ENCODE measurements at places on chromosomes 1 and 21.
A peak's percentile ranks its signal among the peaks of the same experiment; 100 is the strongest.

GRCh38 chr1:8252266-8252951 lies 65.5 kb upstream of the SLC45A1 start:
- no peak for DNase-seq

DNA sequence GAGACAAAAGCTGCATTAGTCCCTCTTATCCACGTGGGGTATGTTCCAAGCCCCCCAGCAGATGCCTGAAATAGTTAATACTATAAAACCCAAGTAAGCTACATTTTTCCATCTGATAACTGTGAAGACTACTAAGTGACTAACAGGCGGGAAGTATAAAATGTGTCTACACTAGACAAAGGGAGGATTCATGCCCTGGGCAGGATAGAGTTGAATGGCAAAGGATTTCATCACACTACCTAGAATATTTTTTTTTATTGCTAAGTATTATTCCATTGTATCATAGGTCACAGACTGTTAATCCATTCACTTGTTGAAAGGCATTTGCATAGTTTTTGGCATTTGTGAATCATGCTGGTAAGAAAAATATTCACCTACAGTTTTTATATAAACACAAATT lies 26.4 kb upstream of the CFHR4 start:
- DNase-seq: no peak

DNA sequence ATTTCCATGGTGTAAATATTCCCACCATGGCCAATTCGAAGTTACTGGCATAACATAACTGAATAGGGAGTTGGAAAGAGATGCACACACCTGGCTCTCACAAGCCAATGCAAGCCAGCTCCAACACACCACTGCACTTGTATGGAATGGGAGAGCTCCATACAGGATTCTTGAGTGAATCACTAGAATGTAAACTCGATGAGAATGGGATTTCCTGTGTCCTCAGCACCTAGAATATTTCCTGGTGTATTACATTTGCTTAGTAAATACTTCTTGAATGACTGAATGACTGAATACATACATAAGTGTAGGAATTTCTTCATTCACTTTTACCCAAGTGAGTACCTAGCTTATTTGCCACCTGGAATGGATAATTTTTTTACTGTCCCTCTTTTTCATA lies 16.2 kb upstream of the PPIE start:
- DNase-seq: no peak

GRCh38 chr1:25458541-25459298 lies 28.0 kb downstream of the MACO1 start:
- DNase-seq: no peak

DNA sequence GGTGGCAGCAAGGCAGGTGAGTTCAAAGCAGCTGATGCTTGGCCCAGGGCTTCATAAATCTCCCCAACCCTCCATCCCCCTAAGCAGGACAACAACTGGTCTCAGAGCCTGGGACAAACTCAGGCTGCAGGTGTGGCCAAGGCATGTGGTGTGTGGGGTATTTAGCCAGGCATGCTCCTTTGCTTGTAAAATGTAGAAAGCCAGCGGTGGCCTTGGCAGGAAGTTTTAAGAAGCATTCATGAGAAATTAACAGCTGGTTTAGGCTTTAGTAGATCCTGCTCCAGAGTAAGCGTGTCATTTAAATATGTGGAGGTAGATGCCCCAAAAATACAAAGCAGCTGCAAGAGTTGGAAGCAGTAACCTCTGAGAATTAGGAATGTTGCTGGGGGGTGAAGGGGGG lies 44.8 kb downstream of the NTPCR start:
- DNase-seq: no peak

- DNase-seq: no peak
Observed at GRCh38 chr1:204075139-204075521, 2.2 kb downstream of the SOX13 start.

- no peak for DNase-seq
Observed at GRCh38 chr1:9753121-9753531, 70.6 kb downstream of the CLSTN1 start.

DNA sequence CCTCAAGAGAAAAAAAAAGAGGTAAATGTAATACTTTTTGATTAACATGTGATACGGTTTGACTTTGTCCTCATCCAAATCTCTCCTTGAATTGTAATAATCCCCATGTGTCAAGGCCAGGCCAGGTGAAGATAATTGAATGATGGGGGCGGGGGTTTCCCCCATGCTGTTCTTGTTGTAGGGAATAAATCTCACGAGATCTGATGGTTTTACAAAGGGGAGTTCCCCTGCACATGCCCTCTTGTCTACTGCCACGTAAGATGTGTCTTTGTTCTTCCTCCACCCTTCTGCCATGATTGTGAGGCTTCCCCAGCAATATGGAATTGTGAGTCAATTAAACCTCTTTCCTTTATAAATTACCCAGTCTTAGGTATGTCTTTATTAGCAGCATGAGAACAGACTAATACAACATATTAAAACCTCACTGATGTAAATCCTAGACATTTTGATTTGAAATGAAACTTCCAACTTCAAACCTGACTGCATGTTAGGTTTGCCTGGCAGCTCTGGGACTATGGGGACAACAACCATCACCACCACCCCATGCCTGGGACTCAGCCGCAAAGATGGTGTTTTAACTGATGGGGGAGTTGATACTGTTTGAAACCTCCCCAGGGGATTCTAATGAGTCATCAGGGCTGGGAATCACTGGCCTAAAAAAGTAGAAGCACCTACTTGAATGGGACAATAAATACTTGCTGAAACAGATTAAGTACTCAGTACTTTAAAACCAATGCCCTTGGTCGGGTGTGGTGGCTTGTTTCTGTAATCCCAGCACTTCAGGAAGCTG lies 32.8 kb upstream of the BACH1 start:
- peak; percentile 21 for DNase-seq

DNA sequence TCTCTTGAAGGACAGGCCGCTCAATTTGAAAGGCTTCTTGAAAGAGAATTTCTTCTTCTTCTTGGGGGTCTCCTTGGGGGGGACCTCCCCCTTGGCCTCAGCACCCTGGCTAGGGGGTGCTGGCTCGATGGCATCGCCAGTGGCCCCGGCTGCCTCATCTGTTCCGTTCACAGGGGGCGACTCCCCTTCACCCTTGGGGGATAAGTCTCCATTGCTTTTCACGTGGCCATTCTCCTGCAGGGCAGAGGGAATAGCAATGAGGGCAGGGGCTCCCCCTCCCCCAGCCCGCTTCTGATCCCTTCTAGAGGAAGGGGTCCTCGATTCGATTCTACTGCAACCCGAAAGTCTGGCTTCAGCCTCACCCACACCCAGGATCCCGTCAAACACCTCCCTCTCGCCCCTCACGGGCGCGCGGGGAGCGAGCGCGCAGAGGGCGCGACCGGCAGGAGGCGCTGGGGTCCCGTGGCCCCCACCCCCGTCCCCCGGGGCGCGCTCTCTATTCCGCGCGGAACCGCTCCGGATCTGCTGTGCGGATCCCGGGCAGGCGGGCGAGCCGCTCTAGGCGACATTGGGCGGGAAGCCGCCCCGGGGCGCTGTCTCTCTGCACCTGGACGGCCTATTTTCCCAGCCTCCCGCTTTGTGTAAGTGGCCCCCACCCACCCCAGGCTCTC lies 1.0 kb downstream of the MARCKSL1 start:
- peak; percentile 32 for DNase-seq
